Activated T-helper 2 cell treated with anti-CD3 and anti-CD28 coated beads, Interferon-gamma antibody, Interleukin-2, Interleukin-4, amounts not matched to agents 10 μg/mL and 5 μg/mL and 100 μg/mL, durations not matched to agents 14 hours and 24 hours and 36 hours (primary cell): ENCODE measurements at places on chromosomes 6 and 20.

DNA sequence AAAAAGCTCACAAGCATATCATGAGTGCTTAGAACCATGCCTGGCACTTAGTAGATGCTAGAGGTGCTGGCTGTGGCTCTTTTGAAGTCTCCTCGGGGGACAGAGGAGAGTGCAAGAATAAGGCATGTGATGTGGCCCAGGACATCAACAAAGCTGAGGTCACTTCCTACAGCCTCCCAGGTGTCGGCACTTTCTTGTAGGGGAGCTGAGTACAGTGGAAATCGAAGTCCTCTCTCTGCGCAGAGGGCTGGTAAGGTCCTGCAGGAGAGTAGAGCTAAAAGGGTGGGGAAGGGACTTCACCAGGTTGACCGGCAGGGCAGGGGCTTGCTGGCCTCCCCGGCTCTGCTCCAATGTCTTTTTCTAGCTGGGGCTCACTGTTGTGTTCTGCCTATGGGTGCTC, 11.2 kb downstream of the SLC13A3 start:
- H3K4me3 ChIP-seq, result no peak overlapping the region
- H3K27ac ChIP-seq, result no peak overlapping the region
- peaks cover 2% of the 10 kb centered on the region for H3K27me3 ChIP-seq

DNA sequence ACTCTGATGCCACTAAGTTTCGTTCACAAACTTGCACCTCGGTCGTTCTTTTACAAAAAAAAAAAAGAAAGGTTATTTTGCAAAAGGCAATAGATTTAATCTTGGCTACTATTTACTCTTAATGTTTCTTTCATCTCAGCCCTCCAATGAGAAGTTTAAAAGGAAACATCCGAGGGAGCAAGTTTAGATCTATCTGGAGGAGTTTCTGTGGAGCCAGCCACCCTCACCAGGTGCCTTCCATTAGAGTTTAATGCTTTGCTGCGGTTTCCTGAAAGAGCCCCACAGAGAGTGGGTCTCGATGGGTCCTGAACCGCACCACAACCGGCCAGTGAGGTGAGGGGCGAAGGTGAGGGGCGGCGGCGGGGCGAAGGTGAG, 632 bp downstream of the PRKN start:
- no peak for DNase-seq
- H3K4me3 ChIP-seq, result peak overlapping the region; percentile 88
- peaks cover 11% of the 10 kb centered on the region for H3K4me1 ChIP-seq
- peak overlapping the region; percentile 84 for H3K27ac ChIP-seq
- no peaks in the 10 kb centered on the region for H3K36me3 ChIP-seq
- H3K27me3 ChIP-seq, result no peaks in the 10 kb centered on the region

DNA sequence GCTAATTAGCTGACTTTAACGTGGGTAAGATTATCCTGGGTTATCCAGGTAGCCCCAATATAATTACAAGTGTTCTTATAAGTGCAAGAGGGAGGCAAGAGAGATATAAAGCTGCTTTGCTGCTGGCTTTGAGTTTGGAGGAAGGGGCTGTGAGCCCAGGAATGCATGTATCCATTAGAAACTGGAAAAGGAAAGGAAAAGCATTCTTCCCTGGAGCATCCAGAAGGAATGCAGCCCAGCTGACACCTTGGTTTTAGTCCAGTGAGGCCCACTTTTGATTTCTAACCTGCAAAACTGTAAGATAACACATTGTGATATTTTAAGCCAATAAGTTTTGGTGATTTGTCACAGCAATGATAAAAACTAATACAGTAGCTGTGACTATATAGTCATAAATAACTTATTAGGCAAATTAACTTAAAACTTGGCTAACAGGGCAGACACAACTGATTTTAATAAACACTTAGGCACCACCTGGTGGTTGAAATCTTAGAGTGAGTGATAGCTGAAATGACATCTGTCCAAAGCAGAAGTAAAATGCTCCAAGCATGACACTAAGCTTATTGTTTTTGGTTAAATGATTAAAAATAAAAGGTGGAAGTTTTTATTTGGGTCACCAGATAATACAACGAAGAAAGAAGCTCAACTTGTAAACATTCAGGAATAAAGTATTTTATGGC, 35.6 kb downstream of the ADGRF4 start:
- DNase-seq, result no peak
- H3K36me3 ChIP-seq, result no peaks in the 10 kb centered on the region
- no peak overlapping the region for H3K27ac ChIP-seq
- peaks cover 22% of the 10 kb centered on the region for H3K27me3 ChIP-seq

DNA sequence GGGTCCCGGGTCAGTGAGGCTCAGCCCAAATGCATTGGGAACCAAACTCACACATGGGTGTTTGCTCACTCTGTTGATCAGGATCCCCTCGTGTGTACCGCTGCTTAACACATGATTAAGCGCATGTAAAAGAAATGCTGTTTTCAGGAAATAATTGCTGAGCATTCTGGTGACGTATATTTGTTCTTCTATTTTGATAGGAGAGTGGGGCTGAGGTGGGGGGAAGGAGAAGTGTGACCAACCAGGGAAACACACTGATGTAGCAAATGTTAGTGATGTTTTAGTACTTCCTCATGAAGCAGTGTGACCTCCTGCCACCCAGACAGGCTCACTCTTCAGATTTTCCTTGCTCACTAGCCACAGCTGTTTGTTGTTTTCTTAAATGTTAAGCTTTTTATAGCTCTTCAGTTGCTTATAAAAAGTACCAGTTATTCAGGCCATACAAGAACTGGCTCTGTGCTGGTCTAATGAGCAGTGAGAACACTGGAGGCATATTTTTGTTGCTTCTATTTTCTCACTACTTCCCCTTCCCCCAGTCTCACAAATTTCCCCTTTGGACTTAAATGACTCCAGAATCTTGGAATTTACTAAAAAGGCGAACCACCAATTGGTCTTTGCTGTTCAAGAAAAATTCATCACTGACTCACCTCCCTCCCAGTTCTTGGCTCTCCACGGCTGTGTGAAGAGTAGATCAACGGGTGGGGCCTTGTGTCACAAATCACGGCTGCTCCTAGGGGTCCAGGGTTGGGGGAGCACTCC, 79.2 kb upstream of the BACH2 start:
- peaks cover 6% of the 10 kb centered on the region for H3K27me3 ChIP-seq
- H3K4me3 ChIP-seq, result no peak overlapping the region
- H3K4me1 ChIP-seq, result peaks cover 8% of the 10 kb centered on the region
- H3K27ac ChIP-seq, result no peak overlapping the region
- H3K36me3 ChIP-seq, result no peaks in the 10 kb centered on the region
- no peak for DNase-seq

DNA sequence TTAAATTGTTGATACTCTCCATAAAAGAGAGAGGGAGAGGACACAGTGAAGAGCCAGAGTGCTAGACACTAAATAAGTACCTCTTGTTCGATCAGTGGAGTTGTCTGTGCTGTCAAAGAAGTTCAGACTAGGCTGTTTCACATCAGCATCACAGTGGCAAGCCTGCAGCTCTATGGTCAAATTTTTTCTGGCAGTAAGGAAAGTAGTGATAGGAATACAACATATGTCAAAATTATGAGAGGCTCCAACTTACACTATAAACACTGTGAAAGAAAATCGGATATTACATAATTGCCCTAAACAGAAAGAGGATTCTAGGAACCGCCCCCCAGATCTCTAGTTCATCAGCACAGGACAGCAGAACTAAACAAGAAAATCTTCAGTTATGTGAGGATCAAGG, 23.1 kb downstream of the DNAH8 start:
- H3K27me3 ChIP-seq, result peaks cover 59% of the 10 kb centered on the region
- H3K4me1 ChIP-seq, result no peaks in the 10 kb centered on the region
- no peak overlapping the region for H3K4me3 ChIP-seq
- no peaks in the 10 kb centered on the region for H3K36me3 ChIP-seq
- no peak for DNase-seq

DNA sequence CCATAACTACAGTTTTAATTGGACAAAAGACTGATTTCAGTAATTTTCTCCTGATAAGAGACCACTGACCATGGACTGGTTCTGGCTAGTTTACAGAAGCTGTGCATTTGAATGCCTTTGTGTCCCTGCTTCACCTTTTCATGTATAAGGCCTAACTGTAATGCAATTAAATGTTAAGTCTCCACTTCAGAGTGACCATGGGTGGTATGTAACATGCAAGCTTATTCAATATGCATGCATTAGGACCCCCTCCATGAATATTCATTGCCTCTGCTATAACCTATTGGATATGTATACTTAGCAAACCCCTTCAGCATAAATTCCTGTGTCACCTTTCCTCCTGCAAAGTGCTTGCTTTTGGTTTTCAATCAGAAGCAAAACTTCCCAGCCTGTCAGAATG, 2.2 kb downstream of the UBD start:
- H3K27ac ChIP-seq, result no peak overlapping the region
- H3K4me3 ChIP-seq, result no peak overlapping the region
- no peak for DNase-seq
- H3K36me3 ChIP-seq, result no peaks in the 10 kb centered on the region
- H3K27me3 ChIP-seq, result peaks cover 67% of the 10 kb centered on the region
- H3K4me1 ChIP-seq, result peaks cover 17% of the 10 kb centered on the region

DNA sequence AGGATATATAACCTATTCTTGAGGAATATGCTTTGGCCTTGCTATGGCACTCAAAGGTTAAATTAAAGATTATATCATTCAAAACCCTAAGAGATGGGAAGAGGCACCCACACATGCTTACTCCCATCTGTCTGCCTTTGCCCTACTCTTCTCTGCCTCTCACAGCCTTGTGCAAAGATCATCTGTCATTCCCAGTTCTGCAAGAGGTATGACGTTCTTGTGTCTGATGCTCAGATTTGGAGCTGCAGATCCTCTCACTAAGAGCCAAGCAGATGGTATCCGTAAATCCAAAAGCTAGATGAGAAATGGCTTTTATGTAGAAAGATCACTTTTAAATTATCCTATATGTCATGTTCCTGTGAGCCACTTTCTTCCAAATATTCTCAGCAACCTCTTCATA, 112.0 kb downstream of the GPR63 start:
- no peak for DNase-seq
- no peak overlapping the region for H3K4me3 ChIP-seq
- H3K36me3 ChIP-seq, result no peaks in the 10 kb centered on the region
- H3K27me3 ChIP-seq, result peaks cover 4% of the 10 kb centered on the region

DNA sequence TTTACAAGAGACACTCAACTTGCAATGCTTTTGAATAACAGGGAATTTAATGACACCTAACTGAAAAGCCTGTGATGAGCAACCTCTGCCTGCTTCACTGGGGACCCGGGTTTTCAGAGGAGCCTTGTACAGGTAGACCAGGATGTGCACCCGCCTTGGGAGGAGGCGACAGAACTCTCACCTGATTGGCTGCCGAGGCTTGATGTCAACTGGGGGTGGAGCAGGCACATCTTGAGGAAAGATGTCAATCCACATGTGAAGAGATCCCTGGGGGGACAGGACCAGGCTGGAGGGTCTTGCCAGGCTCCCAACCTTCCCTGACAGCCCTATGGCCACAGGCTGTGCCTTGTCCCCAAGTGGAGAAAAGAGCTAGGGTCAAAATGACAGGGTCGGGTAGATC, 19.8 kb downstream of the ERGIC3 start:
- H3K4me3 ChIP-seq, result no peak overlapping the region
- H3K4me1 ChIP-seq, result no peaks in the 10 kb centered on the region

DNA sequence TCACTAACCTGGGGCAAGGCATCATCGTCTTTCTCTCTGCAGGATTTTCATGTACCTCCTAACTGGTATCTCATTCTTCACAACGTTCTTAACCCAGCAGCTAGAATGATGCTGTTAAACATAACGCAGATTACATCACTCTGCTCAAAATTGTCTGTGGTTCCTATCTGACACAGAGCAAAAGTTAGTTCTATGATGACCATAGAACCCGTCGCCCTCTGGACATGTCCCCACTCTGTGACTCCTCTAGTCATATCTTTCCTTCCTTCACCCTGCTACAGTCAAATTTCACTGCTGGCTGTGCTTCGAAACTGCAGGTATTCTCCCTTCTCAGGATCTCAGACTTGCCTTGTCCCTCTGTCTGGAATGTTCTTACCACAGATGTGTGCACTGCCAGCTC, 87.4 kb upstream of the TPD52L1 start:
- no peak overlapping the region for H3K4me3 ChIP-seq
- H3K27me3 ChIP-seq, result peaks cover 2% of the 10 kb centered on the region
- H3K27ac ChIP-seq, result no peak overlapping the region
- no peaks in the 10 kb centered on the region for H3K36me3 ChIP-seq
